D341Med (cell line): ENCODE measurements at places on chromosomes 11 and 22.

GRCh38 chr11:69680688-69681087, 5.5 kb upstream of the LTO1 start:
- DNase-seq, result no peak

GRCh38 chr22:49260681-49261580, 566.7 kb downstream of the BRD1 start:
- no peak for DNase-seq

DNA sequence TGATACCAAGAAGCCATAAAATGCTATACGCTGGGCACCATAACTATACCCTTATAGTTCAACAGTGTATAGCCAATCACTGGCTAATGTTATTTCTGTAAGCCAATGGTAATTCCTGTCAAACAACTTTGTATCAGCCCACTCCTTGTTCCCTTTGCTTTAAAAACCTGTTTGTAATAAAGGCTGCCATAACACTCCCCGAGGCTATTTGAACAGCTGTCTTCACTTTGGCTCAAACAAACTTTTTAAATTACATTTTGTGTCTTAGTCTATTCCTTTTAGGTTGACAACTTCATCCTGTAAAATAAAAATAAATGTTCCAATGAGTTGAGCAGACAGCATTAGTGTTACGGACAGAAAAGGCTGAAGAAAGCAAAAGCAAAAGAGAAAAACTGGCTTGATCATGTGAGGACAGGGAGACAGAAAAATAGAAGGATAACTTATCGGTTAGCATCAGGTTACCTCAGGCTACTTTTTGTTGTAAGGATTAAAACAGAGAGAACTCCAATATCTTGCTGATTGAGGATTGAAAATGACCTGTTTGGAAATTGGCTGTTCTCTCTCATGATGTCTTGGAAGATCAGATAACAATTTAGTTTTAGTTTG, 95.0 kb downstream of the AASDHPPT start:
- DNase-seq, result no peak

DNA sequence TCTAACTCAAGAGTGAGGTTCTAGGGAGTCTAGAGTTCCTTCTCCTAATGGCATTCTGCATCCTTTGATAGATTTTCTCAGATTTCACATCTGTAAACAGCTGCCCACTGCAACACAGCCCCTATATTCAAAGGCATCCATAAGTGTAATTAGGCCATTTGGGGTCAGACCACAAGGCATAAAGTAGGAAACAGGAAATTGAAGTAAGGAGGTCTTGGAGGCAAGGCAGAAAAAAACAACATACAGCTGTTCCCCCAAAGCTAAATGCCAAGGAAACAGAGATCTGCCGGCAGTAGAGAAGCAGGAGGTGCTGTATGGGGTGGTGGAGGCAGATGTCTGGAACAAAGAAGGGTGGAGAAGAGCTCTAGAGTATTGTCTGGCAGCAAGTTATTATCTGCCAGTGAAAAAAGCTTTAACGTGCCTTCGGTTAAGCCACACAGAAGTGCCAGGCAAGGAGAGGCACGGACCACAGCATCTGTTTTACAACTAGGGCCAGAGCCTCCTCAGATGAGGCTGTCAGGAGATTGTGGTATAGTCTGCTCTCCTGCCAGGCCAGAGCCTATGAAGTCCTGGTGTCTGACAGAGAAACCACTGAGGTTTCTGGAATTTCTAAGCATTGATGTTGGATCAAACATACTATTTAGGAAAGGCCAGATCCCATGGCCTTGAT, 100.2 kb upstream of the CHRM4 start:
- peak; percentile 36 for DNase-seq

DNA sequence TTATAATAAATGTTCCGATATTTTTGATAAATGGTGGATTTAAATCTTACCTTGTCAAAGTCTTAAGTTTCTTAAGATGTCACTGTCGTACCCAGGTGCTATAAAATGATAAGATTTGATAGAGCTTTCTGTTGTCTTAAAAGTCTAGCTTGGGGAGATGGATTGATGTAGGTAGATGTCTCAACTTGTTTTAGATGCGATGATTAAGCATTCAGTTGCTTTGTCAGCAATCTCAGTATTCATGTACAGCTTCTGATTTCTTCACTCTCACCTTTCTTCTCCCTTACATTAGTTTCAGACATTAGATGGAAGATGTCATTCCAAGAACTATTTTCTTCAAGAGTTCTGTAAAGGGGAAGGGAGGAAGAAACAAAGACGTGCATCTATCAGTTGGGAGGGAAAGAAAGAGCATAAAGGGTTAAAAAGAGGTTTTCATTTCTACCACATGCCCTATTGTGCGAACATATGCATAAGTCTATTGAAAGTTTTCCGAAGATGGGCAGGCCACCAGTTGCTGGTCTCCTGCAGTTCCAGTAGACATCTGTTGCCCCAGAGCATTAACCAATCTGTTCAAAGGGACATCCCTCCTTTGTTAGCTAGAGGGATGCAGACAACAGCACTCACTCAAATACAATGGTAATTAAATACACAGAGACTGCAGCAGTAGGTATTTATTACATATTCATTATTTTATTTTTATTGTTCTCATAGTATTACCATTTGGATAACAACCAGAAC, 38.4 kb downstream of the ZC3H12C start:
- no peak for DNase-seq

DNA sequence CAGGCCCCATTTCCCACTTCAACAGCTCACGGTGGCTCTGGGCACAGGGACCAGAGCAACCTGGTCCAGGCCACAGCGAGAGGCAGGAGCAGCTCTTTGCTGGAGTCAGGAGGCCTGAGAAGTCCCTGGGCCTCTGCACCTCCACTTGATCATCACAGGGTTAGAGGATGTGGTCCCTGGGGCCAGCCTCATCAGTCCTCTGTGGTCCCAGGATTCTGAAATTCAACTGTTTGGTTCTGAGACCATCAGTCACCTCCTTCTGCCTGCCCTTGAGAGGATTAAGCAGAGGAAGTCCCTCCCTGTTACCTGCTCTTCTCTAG, 24.9 kb upstream of the CBX7 start:
- no peak for DNase-seq

DNA sequence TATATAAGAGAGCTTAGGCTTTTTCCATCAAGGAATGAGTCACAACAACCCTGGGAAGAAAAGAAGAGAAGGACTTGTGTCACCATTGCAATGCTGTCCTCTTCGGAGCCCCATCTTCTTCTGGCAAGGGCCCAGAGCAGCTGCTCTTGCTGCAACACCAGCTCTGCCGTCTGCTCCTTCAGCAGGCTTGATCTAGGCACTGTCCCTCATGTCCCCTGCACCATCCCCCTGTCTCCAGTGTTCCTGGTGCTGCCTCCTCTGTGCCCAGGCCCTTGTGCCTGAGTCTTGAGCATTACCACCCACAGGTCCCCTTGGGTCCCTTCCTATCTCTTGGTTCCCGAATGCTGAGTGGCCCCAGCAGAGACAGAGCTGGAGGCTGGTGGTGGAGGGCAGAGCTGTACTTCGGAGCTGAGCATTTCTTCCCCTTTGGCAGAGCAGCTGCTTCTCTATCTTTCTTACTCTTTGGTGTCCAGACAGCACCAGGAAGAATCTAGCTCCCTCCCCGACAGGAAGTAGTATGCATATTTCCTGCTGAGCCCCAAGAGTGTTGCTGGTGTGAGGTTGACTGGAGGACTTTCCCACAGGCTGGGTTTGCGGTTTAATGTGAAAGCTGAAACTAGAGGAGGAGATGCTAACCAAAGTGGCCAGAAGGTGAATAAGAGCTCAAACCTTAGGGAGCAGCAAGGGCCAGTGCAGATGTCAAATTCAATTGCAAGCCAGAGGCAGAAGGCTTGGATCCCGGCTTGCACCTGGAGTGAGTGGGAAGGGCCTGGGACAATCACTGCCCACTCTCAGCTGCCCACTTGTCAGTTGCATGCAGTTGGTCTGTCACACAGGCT, 27.8 kb downstream of the WEE1 start:
- DNase-seq, result no peak

DNA sequence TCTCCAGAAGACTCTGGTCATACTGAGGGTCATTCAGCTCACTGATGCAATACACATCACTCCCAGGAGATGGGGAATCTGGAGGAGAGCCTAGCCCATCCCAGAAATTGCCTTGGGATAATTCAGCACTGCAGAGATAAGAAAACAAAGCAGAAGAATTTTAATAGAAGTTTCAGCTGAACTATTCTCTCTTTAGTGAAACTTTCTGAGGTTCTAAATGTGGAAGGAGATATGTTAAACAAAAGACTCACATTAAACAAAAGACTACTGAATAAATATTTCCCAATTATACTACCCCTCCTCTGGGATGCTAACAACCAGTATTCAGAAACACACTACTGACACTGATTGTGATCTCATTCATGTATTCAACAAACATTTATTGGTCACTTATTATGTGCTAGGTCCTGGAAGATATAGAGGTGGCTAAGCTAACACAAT, 47.8 kb downstream of the C2CD3 start:
- no peak for DNase-seq

GRCh38 chr11:129536338-129536737, 160.7 kb downstream of the BARX2 start:
- no peak for DNase-seq
